Muscle of leg (tissue), 16 donors: ENCODE measurements at places on chromosomes 1 and 21. TPM values are rescaled to one million over a fixed set of nuclear protein-coding genes. Genes with fewer than 3 reads are reported as not detected.
A peak's percentile ranks its signal among the peaks of the same experiment; 100 is the strongest.

- DNase-seq: peak; percentile 63
These were observed 423.0 kb downstream of the RPS6KC1 start for GRCh38 chr1:213474054-213474453.

DNA sequence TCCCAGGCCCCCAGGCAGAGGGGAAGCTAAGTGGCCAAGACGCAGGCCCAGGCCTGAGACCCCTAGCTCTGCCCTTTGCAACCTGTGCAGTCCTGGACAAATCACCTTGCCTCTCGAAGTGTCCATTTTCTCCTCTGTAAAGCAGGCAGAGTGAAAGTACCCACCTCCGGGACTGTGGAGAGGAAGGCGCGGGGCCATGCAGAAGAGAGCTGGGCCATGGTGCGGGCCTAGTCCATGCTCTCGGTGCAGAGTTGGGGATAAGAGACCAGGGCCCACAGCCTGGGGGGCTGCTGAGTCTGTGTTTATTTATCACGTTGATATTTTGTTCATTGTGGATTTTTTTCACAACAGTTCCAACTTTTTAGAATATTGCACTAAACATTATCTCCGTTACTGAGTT lies 160.2 kb upstream of the VAMP3 start:
- DNase-seq: no peak

- no peak for DNase-seq
These were observed 626.5 kb downstream of the NCAM2 start for GRCh38 chr21:21624674-21625073.

HFM1 gene
- total RNA-seq: 4.0 TPM

OR10J1 gene
- not detected for total RNA-seq

GALE gene
- total RNA-seq: 27.4 TPM

ADGRL4 gene
- total RNA-seq: 14.0 TPM
